ENCODE measurements at places on chromosomes 11 and 22.

DNA sequence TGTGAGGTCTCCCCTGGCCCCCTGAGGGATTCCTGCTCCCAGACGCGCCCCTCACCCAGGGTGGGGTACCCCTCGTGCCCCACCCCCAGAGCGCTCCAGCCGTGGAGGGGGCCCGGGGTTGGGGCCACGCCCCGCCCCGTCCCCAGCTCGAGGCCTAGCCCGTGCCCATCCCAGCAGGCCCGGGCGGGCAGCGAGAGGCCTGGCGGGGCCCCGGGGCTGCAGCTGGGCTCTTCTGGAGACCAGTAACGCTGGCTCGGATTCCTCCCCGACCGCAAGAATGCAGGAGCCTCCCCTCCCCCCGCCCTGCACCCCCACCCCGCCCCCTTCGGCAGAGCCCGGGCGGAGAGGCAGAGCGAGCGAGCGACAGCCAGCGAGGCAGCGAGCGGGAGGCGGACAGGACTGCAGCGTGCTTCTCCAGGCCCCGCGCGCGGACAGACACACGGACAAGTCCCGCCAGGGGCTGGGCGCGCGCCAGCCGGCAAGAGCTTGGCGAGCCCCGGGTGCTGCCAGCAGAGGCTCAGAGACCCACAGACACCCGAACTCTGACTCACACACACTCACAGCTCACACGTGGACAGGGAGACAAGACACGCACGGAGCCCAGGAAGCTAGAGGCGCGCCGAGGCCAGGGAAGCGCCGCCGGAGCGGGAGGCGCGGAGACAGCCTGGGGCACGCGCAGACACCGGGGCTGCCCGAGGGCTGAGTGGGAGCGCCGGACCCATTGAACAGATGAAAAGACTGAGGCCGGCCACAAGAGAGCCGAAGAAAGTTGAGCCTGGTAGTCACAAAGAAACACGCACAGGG, 15.2 kb downstream of the BCL9L start:
- DNase-seq = no peak

DNA sequence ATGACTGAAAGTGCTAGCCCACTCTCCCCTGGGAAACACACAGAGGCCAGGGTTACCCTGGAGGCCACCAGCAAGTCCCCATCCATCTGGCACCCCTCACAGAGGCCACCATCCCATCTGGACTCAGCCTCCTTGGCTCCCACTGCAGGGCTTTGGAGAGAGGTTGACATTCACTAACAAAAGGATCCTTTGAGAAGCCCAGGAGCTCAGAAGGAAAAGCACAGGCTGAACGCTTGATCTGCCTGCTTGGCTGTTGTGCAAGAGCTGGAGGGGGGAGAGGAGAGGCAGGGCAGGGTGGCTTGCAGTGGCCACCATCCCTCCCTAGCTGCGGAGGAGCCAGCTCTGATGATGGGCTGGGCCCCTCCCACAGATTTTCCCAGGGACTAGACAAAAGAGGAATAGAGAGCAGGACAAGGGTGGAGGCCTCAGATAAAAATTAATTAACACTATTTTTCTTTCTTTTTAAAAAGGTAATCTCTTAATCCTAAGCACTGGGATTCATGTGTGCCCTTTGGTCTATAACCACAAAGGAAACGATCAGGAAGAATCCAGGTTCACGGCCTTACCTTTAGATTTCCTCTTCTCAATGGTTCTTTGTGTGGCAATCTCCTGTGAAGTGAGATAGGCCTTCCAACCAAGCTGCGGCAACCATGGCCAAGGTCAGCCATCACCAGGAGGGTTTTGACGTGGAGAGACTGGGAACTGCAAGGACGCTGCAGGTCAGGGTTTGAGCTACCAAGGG, 154.7 kb downstream of the BARX2 start:
- DNase-seq = no peak

DNA sequence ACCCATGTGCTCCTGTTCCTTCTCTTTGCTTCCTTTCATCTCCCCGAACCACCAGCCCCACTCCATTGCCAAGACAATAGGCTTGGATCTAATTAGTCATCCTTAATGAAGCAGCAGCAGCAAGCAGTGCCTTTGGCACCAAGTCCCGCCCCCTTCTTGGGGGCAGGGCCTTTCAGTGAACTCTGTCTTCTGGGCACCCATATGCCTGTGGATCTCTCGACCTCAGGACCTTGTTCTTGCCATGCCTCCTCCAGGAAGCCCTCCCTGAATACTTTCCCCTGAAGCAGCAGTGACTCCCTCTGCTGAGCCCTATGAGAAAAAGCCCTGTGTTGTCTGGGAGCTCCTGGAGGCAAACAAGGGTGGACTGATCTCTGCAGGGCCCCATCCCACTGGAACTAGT, 32.1 kb downstream of the ARHGEF17 start:
- no peak for DNase-seq

- DNase-seq = no peak
These were observed 14.8 kb upstream of the TSPAN18 start for GRCh38 chr11:44711787-44712608.

GRCh38 chr11:83078269-83078668, 6.6 kb upstream of the RAB30 start:
- no peak for DNase-seq

DNA sequence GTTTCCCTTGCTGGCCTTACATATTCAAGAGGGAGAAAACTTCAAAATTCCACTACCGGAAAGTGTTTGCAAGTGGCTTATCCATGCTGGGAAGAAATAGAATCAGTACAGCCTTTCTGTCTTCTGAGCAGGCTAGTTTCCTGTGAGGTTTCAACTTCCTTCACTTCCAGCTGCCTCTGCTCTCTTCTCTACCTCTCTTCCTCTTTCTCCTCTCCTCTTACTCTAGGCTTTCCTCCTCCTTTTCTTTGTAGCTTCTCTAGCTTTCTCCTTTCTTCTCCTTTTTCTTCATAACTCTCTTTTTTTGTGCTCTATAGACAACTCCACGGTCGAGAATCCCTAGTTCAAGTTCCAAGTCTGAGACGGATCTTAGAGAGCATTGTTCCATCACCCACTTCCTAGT, 421.8 kb downstream of the ETS1 start:
- DNase-seq = no peak

- DNase-seq = peak; percentile 63
These were observed 21.8 kb upstream of the RRM1 start for GRCh38 chr11:4072668-4073285.

GRCh38 chr11:77107950-77108349, 5.3 kb downstream of the OMP start:
- DNase-seq = no peak

- peak; percentile 56 for DNase-seq
These were observed 559.9 kb downstream of the MN1 start for GRCh38 chr22:27241430-27242321.

GRCh38 chr22:50532824-50533796, 3.3 kb upstream of the TYMP start:
- DNase-seq = no peak

- no peak for DNase-seq
These were observed 14.2 kb downstream of the TMEM121B start for GRCh38 chr22:17106785-17107546.

All from NCI-H2029 (cell line).